ENCODE measurements at places on chromosomes 2 and 18.

- DNase-seq = no peak
These were observed 1.3 kb downstream of the BCL2 start for GRCh38 chr18:63317982-63318888.

- DNase-seq = no peak
These were observed 29.4 kb upstream of the SNED1 start for GRCh38 chr2:240968731-240969624.

DNA sequence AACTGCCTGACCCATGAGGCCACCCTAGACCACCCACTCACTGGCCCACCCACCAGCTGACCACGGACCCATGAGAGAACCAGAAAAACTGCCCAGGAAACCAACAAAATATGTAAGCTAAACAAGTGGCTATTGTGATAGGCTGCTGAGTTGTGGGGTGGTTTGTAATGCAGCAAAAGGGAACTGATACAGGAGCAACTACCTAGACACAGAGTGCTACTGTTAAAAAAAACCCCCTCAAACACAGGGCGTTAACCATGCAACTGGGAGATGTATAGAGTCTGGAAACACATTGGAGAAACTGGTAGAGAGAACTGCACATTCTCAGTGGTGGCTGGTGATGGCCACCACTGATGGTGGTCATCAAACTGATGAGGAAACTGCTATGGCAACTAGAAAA, 206.3 kb upstream of the GYPC start:
- no peak for DNase-seq

GRCh38 chr18:11570073-11570588, 39.3 kb upstream of the SLC35G4 start:
- DNase-seq = no peak

DNA sequence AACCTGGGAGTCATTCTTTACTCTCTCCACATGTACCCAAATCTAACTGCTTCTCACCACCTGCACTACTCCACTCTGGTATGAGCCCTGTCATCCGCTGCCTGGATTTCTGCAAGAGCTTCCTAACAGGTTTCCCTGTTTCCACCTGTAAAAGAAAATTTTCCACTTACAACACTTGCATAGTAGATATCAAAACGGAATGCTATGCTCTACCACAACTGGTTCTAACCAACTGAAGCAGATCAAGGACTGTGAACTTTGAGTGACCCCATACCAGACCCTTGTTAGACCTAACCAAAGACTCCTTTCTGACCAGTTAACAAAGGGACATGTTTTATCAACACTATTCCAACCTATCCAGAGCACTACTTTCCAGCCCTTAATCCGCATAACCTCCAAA, 3.8 kb upstream of the TMEM131 start:
- no peak for DNase-seq

GRCh38 chr18:56326336-56327072, 311.9 kb downstream of the TXNL1 start:
- DNase-seq = no peak
